ENCODE measurements at places on chromosomes 6 and 20.

- no peak for DNase-seq
Measured at GRCh38 chr6:148351309-148351708, 8.7 kb downstream of the SASH1 start.

GRCh38 chr20:24627926-24628325 lies 158.5 kb downstream of the SYNDIG1 start:
- DNase-seq: no peak

DNA sequence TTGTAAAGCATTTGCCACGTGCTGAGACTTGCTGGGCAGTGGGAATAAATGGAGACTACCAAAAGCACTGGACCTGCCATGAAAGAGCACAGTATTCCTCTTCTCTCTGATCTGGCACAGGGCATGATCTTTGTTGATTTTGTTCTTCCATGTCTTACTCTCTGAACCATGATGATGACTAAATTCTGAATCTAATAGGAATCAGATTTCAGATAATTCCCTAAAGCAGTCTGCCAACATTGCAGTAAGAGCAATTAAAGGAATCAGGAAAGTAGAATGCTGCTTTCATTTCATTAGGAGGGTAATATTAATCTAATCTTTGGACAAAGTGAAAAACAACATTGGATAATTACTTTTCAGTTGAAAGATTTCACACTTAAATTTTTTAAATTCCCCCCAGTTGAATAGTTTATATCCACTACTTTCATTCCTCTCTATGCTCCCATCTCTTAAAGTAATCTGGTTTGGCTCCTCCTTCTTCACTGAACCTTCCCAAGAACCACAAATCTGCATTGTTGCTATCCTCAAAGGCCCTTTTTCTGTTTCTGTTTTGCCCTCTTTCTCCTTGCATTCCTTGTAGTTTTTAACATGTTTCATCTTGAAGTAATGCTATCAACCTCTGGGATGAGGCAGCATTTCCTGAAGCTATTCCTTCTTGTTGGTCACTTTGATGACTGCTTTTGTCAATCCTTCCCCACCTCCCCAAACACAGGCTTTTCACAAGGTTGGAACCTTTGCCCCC lies 243.2 kb upstream of the TENT5A start:
- no peak for DNase-seq

DNA sequence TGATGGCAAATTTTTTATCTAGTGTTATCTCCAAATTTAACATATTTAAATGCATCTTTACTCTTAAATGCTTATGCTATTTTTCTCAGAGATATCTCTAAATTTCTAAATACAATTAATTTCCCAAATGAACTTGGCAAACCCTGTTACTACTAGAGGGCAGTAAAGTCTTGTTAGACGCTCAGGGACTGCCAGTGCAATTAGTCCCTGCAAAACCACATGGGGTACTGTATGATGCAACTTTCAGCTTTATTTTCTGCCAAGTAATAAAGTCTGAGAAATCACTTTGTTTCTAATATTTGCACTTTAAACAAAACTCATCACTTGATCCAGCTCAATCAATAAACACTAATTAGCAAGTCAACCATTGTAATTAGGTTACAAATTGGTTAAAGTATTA lies 76.0 kb upstream of the ADGRB3 start:
- DNase-seq: no peak

DNA sequence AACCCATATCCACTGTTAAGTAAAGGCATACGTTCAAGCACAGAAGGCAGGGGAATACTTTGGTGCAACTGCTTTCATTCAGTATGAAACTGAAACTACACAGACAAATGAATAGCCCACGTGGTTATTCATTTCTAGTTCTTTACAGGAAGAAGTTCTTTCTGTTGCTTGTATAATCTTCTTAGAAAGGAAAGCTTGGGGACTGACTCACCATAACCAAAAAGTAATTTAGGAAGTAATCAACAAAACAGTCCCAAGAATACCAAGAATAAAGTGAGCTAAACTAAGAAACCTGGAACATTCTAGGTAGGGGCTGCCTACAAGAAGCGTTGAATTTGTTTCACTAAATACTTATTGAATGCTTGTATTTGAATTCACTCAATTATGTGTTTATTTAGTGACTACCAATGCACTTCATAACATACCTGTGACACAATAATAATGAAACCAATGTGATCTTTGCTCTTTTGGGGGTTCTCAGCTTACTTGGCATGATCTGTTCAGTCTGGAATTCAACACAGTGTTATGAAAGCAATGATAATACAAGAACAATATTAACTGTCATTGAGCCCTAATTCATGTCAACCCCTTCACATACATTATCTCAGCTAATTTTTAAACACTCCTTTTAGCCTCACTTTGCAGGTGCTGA lies 25.1 kb upstream of the KIAA0408 start:
- peak; percentile 44 for DNase-seq

DNA sequence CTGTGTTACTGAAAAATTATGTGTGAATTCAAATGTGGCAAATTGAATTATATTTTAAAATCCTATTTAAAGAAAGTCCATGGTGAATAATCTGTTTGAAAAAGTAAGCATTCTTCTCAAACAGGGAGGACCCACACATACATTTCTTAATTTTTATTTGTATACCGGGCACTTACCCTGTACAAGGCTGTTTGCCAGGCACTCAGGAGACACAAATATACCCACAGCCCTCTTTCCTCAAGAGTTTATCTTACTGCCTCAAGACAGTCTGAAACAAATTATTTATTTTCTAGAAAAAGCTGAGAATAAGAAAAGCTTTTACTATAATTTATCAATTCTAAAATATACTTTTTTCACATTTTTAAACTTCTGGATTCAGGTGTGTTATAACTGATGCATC lies 114.4 kb downstream of the TASP1 start:
- DNase-seq: no peak

GRCh38 chr6:10101551-10102252 lies 313.2 kb downstream of the TFAP2A start:
- DNase-seq: no peak
